ENCODE measurements at places on chromosomes 12 and 14.

GRCh38 chr12:57735952-57736740, 2.4 kb downstream of the AGAP2 start:
- no peak overlapping the region for H3K27ac ChIP-seq
- H3K27me3 ChIP-seq, result no peaks in the 10 kb centered on the region
- H3K36me3 ChIP-seq, result no peaks in the 10 kb centered on the region
- DNase-seq, result no peak

- DNase-seq, result no peak
- H3K4me1 ChIP-seq, result no peaks in the 10 kb centered on the region
- H3K4me3 ChIP-seq, result no peak overlapping the region
- H3K27me3 ChIP-seq, result no peaks in the 10 kb centered on the region
Measured at GRCh38 chr12:128266541-128267130, 334 bp upstream of the TMEM132C start.

DNA sequence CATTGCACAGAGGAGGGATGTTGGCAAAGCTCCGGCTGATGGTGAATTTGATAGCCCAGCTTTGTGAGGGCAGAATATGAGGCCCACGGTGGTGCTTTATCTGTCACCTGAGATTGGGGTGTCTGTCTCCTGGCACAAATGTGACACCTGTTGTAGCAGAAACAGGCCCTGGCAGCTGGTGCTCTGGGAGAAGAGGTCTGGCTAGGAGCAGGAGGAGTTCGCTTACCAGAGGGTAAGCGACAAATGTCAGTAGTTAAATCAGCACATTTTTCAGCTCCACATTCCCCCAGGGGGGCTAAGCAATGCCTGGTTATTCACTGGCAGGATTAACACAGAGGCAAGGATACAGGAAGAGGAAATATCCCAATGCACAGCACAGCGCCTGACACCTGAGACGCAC, 71.1 kb downstream of the B4GALNT3 start:
- no peaks in the 10 kb centered on the region for H3K4me1 ChIP-seq
- H3K27me3 ChIP-seq, result no peaks in the 10 kb centered on the region
- H3K4me3 ChIP-seq, result no peak overlapping the region
- no peaks in the 10 kb centered on the region for H3K36me3 ChIP-seq
- no peak for DNase-seq

GRCh38 chr14:32341947-32342846, 13.1 kb downstream of the AKAP6 start:
- no peak overlapping the region for H3K27ac ChIP-seq
- H3K4me3 ChIP-seq, result no peak overlapping the region
- H3K4me1 ChIP-seq, result no peaks in the 10 kb centered on the region
- no peak for DNase-seq
- no peaks in the 10 kb centered on the region for H3K27me3 ChIP-seq

GRCh38 chr12:29200586-29200985, 51.5 kb downstream of the FAR2 start:
- no peak for DNase-seq
- no peak overlapping the region for H3K27ac ChIP-seq
- H3K4me1 ChIP-seq, result no peaks in the 10 kb centered on the region
- H3K4me3 ChIP-seq, result no peak overlapping the region
- no peaks in the 10 kb centered on the region for H3K36me3 ChIP-seq

DNA sequence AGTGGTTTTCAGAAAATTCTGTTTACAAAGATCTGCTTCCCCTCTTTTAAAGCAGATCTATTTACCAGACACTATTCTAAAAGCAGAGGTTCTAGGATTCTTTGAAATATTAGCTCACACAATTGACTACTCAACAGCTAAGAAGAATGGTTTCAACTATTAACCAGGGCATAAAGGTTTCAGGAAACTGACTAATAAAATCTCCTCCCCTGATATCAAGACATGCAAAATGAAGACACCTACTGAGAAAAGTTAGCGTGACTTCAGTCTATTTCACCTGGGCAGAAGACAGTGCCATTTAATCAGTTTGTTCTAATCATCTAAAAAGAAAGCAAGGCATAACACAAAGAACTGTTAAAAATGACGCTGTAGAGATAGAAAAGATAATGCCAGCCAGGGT, 22.2 kb downstream of the DAD1 start:
- no peak for DNase-seq
- peaks cover 64% of the 10 kb centered on the region for H3K4me1 ChIP-seq
- peak overlapping the region; percentile 97 for H3K27ac ChIP-seq
- no peaks in the 10 kb centered on the region for H3K36me3 ChIP-seq
- no peak overlapping the region for H3K4me3 ChIP-seq

Measured in MM.1S (cell line).